Gastroesophageal sphincter (tissue), 4 donors: ENCODE measurements at places on chromosomes 3 and 15. TPM values are rescaled to one million over a fixed set of nuclear protein-coding genes. Genes with fewer than 3 reads are reported as not detected.

The SLCO3A1 gene
- 10.1 TPM for total RNA-seq

The GOLGA8J gene
- total RNA-seq: not detected

The ST3GAL6 gene
- 6.1 TPM for total RNA-seq

The SLC26A6 gene
- 21.8 TPM for total RNA-seq

The LOXL1 gene
- 27.9 TPM for total RNA-seq

The RYK gene
- total RNA-seq: 133 TPM

The GCNT3 gene
- not detected for total RNA-seq

The SI gene
- not detected for total RNA-seq

The NR1D2 gene
- total RNA-seq: 36.9 TPM

The ANO10 gene
- 27.9 TPM for total RNA-seq

The APBA2 gene
- total RNA-seq: 5.1 TPM

The SLC28A2 gene
- not detected for total RNA-seq

The TMC3 gene
- total RNA-seq: 0.16 TPM

The PPP4R2 gene
- total RNA-seq: 43.7 TPM

The SAXO2 gene
- 0.27 TPM for total RNA-seq

The SCG5 gene
- 4.8 TPM for total RNA-seq

The TTC23 gene
- total RNA-seq: 33.3 TPM

The OXTR gene
- not detected for total RNA-seq

The ANKRD63 gene
- total RNA-seq: not detected

The GPR149 gene
- total RNA-seq: not detected

The NLGN1 gene
- total RNA-seq: 23.5 TPM

The RAB43 gene
- 10.3 TPM for total RNA-seq

The PEAK1 gene
- total RNA-seq: 170 TPM

The BNC1 gene
- 0.16 TPM for total RNA-seq

The STX19 gene
- total RNA-seq: 0.74 TPM

The ECE2 gene
- 0.12 TPM for total RNA-seq

The CD200R1 gene
- total RNA-seq: 1.4 TPM

The IQCF5 gene
- total RNA-seq: not detected

The HDDC3 gene
- total RNA-seq: 6.4 TPM

The PPP1R14D gene
- total RNA-seq: not detected

The RETNLB gene
- total RNA-seq: not detected

The PLSCR2 gene
- total RNA-seq: not detected

The FAM107A gene
- 92.3 TPM for total RNA-seq
